ENCODE measurements at places on chromosomes 7 and 10.

GRCh38 chr10:26858707-26859034 is 2.1 kb downstream of the ABI1 start:
- DNase-seq = no peak

DNA sequence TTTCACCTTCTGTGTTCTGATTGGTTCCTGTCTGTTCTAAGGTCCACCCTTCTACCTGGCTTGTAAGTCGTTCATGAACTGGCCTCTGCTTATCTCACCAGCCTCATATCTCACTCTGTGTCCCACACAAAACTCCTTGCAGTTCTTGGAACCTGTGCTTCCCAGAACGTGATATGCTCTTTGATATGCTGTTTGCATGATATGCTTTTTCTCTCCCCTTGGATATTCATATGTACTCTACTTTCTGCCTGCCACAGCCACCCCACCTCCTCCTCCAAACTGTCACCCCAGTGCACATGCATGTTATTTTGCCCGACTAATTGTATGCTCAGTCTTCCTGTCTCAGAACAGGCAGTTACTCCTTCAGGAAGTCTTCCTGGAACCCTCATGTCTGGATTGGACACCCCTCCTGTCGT is 1.9 kb upstream of the ITPRIP start:
- no peak for DNase-seq

GRCh38 chr7:41295455-41295815 is 407.5 kb downstream of the INHBA start:
- DNase-seq = no peak

GRCh38 chr10:48940958-48941357 is 1.3 kb upstream of the LRRC18 start:
- DNase-seq = no peak

GRCh38 chr7:151428378-151429236 is 11.3 kb downstream of the CRYGN start:
- DNase-seq = no peak

GRCh38 chr10:124302951-124303505 is 115.7 kb downstream of the OAT start:
- no peak for DNase-seq

GRCh38 chr10:26481914-26482550 is 43.9 kb downstream of the APBB1IP start:
- no peak for DNase-seq

- DNase-seq = no peak
Observed at GRCh38 chr7:133051066-133051465, 30.8 kb downstream of the CHCHD3 start.

DNA sequence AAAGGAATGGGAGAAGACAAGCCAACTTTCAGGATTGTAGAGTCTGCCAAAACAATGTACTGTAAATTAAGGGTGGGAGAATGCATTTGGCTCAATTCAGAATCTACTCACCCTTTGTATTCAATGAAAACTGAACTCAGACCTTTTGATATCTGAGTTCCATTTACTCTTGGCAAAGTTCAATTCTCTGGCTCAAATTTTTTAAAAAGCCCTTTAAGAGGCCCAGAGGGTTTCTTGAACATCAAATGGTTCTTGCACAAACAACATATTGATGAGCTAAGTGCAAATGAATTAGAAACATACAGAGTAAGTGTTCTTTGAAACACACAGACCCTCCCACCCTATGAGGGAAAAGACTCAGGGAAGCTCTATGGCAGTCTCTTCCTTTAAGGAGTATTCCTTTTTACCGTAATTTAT is 5.2 kb upstream of the XPNPEP1 start:
- DNase-seq = no peak

Data from GM19239 (cell line).